HT1080 (cell line): ENCODE measurements at places on chromosomes 2 and 18. TPM values are rescaled to one million over a fixed set of nuclear protein-coding genes. Genes with fewer than 3 reads are reported as not detected.
A peak's percentile ranks its signal among the peaks of the same experiment; 100 is the strongest.

The CYRIA gene
- 6.1 and 11.1 TPM in 2 replicates for total RNA-seq

The CXCR1 gene
- total RNA-seq = not detected in 2 replicates

- no peak for DNase-seq
Measured at GRCh38 chr2:175734686-175735085, 267.4 kb downstream of the LNPK start.

- peak; percentile 6 for DNase-seq
Measured at GRCh38 chr2:146123714-146124113, 1603.8 kb upstream of the ZEB2 start.

DNA sequence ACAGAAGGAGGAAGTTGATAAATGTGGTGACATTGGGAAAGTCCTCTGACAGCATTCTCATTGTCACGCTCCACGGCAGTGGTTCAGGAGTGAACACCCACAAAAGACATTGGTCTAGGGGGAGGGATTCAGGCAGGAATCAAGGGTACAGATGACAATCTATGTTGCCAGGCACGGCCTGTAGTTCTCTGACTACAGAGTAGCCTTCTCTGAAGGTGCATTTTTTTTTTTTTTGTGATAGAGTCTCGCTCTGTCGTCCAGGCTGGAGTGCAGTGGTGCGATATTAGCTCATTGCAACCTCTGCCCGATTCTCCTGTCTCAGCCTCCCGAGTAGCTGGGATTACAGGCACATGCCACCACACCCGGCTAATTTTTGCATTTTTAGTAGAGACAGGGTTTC lies 7.4 kb upstream of the MOB1A start:
- DNase-seq = no peak

- DNase-seq = no peak
Measured at GRCh38 chr18:45851161-45851925, 25.9 kb downstream of the SIGLEC15 start.

GRCh38 chr2:206801418-206802189 lies 36.2 kb downstream of the FASTKD2 start:
- no peak for DNase-seq

GRCh38 chr2:206993964-206994363 lies 54.6 kb downstream of the CPO start:
- no peak for DNase-seq

- peak; percentile 26 for DNase-seq
Measured at GRCh38 chr2:163191372-163191771, 352.8 kb upstream of the KCNH7 start.

- DNase-seq = peak; percentile 57
Measured at GRCh38 chr2:52862801-52863200, 904.8 kb upstream of the CHAC2 start.

DNA sequence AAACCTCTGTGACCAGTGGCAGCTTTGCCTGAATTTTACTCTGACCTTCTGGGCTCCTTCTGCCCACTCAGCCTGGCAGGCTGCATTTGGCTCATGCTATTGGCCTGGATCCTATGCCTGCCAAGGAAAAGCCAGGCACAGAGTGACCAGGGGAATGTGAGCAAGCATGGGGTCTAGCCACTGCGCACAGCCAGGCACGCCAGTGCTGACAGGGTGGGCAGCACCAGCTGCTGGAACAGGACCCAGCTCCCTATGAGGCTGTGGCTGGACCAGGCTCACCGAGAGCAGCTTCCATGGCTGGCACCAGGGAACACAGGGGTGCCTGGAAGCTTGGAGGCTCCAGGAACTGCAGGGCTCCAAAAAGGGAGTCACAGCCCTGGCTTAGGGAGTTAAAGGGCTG lies 311.5 kb upstream of the SYT4 start:
- DNase-seq = no peak

DNA sequence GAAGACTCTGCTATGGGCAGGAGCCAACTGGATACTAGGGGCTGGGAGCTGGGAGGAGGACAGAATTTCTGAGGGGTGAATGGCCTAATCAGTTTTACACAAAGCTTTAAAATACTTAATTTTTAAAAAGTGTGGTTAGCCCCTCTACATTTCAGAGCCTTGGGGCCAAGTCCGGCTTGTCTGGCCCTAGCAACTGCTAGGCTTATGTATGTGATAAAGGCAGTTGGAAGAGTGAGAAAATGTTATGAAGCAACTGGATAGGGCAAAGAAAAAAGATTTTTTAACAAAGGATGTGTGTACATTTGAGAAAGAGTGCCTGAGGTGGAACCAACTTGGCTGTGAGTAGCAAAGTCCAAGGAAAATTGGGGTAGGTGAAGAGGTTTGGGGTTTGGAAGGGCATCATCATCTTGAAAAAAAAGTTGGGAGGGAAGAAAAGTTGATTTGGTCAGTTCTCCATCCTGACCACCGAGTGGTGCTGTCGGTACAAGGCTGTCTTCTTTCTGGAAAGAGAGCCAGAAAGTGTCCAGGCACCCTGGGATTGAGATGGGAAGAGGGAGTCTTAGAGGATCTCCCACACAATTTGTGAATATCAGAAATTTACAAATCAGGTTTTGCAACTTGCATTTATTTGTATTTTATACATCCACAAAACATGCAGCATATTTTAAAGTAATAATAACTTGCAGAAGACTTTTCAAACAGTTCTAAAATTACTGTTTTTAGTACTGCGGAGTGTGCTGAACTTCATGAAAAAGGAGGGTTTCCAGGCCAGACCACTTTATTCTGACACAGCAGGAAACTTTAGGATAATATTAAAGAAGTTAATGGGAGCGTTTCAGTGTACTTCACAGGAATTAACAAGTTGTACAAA lies 10.5 kb upstream of the CDK15 start:
- peak; percentile 57 for DNase-seq
